ENCODE measurements at places on chromosomes 3 and 15. TPM values are rescaled to one million over a fixed set of nuclear protein-coding genes. Genes with fewer than 3 reads are reported as not detected.

Gene DGKG
- total RNA-seq: 0.29 TPM

Gene MCF2L2
- total RNA-seq: 1.2 TPM

Gene KATNBL1
- 61.0 TPM for total RNA-seq

Gene THAP10
- 2.8 TPM for total RNA-seq

Gene USP13
- total RNA-seq: 16.9 TPM

Gene C15orf62
- total RNA-seq: 0.65 TPM

Gene SHQ1
- total RNA-seq: 15.7 TPM

Gene DIS3L
- 27.3 TPM for total RNA-seq

Gene TLR9
- total RNA-seq: under 0.01 TPM

Gene GALK2
- total RNA-seq: 39.2 TPM

Gene ELL3
- total RNA-seq: 1.5 TPM

Gene CISH
- total RNA-seq: 0.33 TPM

Gene CBLB
- 39.3 TPM for total RNA-seq

Gene FETUB
- not detected for total RNA-seq

Gene EPHA6
- 0.48 TPM for total RNA-seq

Gene DPH3
- total RNA-seq: 21.9 TPM
